ENCODE measurements at places on chromosomes 16 and 17.

GRCh38 chr17:17666111-17666714, 15.0 kb upstream of the RAI1 start:
- DNase-seq: no peak

- peak; percentile 76 for DNase-seq
These were observed 408 bp upstream of the KPNA2 start for GRCh38 chr17:68035131-68035522.

GRCh38 chr17:62963296-62963695, 2.7 kb upstream of the TANC2 start:
- DNase-seq: no peak

DNA sequence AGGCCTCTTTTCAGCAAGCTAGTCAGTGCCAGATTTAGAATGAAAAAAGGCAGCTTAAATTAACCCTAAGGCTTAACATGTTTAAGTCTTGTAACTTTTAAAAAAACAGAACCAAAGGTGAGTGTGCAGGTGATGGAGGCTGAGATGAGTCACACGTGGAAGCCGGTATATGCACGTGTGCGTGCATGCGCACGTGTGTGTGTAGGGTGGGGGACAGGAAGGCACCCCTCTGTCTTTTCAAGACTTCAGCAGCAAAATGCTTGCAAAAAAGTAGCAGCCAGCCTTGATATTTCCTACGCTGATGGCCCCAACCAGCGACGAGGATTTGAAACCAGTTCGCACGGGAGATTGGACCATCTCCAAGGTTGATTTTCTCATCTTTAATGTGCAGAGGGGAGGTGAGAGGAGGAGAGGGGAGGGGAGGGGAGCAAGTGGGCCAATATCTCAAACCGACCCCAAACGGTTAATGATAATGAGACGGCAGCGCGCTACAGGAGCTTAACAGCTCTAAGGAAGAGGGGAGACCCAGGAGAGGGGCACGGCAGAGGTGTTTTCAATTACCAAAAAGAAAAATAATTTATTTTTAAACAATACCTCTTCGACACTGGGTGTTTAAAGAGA, 154.7 kb downstream of the ZNF423 start:
- DNase-seq: no peak

DNA sequence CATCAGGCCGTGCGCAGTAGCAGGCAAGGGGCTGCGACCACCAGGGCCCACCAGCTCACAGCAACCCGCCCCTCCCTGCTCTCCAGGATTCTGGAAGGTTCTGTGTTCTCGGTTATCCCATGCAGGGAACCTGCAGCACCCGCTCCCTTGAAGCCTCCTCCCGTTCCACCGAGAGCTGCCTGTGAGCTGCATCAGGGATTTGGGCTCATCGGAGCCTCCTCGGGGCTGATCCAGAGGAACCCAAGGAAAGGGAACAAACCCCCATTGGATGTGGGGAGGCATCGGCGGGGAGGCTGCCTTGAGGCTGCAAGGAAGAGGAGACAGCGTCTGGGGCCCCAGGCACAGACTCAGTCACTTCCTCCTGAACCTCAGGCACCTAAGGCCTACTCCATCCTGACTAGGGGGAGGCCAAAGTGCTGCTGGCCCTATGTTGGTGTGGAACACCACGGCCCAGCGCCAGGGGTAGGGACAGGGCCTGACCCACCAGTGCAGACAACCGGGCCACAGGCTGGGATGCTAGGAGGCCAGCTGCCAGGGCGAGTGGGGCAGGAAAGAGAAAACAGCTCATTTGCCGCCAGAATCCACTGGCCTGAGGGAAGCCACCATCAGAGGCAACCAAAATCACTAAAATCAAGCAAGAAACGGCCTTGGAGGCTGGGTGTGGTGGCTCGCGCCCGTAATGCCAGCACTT, 14.4 kb upstream of the LGALS3BP start:
- DNase-seq: no peak

DNA sequence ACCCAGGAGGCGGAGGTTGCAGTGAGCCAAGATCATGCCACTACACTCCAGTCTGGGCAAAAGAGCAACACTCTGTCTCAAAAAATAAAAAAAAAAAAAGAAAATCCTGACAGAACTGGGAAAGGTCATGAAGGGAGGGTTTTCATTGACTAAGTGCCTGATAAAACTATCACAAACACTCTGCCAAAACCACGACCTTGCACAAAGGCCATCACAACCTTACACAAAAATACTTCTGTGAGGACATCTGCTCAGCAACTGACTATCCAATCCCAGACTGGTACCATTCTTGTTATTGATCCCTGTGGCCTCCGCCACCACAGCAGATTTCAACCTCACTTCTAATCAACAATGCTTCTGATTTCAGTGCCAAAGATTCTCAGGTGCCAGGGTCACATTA, 40.1 kb downstream of the MPHOSPH6 start:
- DNase-seq: no peak

- no peak for DNase-seq
These were observed 1.0 kb downstream of the CSNK2A2 start for GRCh38 chr16:58196898-58197313.

- DNase-seq: no peak
These were observed 253.2 kb upstream of the IRX5 start for GRCh38 chr16:54677308-54677950.

- DNase-seq: no peak
These were observed 157.2 kb downstream of the MYO1D start for GRCh38 chr17:32719689-32720088.

GRCh38 chr16:15933781-15934180, 15.6 kb upstream of the ABCC1 start:
- DNase-seq: no peak

DNA sequence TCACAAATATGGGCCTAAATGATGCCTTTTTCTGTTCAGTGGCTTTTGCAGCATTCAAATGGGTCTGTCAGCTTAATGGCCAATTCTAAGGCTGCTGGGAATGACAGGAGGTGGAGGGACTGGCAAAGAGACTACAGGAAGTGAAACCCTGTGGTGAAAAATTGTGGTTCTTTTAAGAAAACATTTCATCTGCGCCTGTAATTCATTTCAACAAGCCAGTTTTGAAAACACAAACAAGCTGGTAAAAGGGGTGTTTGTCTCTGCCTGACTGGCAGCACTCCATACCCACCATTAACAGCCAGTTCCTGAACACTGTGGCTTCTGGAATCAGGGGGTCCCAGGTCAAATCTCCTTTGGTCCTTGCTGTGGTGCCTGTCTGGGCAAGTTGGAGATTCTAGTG, 3.6 kb upstream of the KDM8 start:
- DNase-seq: no peak

GRCh38 chr17:64110379-64111152, 19.4 kb downstream of the ERN1 start:
- no peak for DNase-seq

GRCh38 chr17:51818777-51819176, 339.7 kb downstream of the CA10 start:
- DNase-seq: no peak

GRCh38 chr17:28711723-28712031, at the start of gene PROCA1:
Gene PROCA1, minus strand, starts transcription at chr17:28711888. Its CDS starts 228 bp downstream, at chr17:28711660.
- no peak for DNase-seq

- no peak for DNase-seq
These were observed 3.6 kb downstream of the FAM117A start for GRCh38 chr17:49760296-49760695.

GRCh38 chr17:6059406-6059805, 10.8 kb upstream of the WSCD1 start:
- no peak for DNase-seq

DNA sequence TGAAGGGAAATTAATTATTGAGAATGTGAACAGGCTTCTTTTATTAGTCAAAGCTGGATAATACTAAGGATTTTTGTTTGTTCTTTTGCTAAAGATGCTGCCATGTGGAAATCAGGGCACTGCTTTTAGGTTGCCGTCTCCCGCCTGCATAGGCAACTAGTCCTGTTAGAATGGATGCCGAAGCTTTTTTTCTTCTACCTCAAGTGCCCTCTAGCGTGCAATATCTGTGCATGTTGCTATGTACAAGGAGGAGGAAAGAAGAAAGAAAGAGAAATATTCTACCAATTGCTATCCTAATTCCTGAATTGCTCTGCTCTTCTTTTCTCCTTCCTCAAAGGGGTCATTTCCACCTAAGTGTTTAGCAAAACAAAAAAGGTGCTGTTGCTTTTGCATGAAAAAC, 5.2 kb upstream of the CDH8 start:
- DNase-seq: no peak

DNA sequence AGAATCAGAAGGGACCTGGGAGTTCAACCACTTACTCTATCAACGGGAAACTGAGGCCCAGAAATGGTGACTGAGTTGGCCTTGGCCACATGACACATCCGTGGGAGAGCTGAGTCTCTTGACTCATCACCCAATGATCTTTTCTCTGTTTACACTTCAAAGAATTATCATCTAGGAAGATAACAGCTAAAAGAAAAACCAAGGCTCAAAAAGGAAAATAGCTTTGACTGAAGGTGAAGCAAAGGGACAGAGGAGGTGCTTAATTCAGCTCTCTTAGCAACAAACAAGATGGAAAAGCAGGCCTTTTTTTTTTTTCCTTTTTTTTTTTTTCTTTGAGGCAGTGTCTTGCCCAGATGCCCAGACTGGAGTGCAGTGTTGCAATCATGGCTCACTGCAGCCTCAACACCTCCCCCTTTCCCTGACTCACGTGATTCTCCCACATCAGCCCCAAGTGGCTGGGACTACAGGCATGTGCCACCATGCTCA, 16.7 kb downstream of the ERCC4 start:
- DNase-seq: no peak

GRCh38 chr16:30137897-30138296, 14.9 kb upstream of the MAPK3 start:
- no peak for DNase-seq

GRCh38 chr16:30354423-30355143, 525 bp downstream of the CD2BP2 start:
- no peak for DNase-seq

GRCh38 chr16:67200491-67200890, 1.6 kb downstream of the ELMO3 start:
- no peak for DNase-seq

- no peak for DNase-seq
These were observed 35.4 kb upstream of the LITAF start for GRCh38 chr16:11621920-11622651.

Data from stimulated activated CD8-positive, alpha-beta memory T cell treated with anti-CD3 and anti-CD28 coated beads, Interleukin-4, amount 100 ng/mL, for 4 hours (primary cell).